ENCODE measurements at places on chromosomes 3 and 15.

- no peak for DNase-seq
Observed at GRCh38 chr15:52290329-52290728, 5.3 kb downstream of the MYO5C start.

DNA sequence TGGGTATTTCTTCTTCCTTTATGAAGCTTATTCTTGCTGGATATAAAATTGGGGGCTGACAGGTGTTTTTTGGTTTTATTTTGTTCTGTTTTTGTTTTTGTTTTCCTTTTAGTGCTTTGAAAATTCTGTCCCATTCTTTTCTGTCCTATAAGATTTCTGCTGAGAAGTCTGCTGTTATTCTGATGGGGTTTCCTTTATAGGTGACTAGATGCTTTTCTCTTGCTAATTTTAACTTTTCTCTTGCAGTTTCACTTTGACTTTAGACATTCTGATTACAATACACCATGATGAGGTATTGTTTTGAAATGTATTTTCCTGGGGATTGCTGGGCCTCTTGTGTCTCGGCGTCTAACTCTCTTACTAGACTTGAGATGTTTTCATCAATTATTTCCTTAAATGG lies 22.8 kb downstream of the TTC14 start:
- DNase-seq: no peak

- no peak for DNase-seq
Observed at GRCh38 chr3:69738315-69738714, 949 bp upstream of the MITF start.

GRCh38 chr3:125032100-125032643 lies 23.6 kb downstream of the HEG1 start:
- DNase-seq: no peak

DNA sequence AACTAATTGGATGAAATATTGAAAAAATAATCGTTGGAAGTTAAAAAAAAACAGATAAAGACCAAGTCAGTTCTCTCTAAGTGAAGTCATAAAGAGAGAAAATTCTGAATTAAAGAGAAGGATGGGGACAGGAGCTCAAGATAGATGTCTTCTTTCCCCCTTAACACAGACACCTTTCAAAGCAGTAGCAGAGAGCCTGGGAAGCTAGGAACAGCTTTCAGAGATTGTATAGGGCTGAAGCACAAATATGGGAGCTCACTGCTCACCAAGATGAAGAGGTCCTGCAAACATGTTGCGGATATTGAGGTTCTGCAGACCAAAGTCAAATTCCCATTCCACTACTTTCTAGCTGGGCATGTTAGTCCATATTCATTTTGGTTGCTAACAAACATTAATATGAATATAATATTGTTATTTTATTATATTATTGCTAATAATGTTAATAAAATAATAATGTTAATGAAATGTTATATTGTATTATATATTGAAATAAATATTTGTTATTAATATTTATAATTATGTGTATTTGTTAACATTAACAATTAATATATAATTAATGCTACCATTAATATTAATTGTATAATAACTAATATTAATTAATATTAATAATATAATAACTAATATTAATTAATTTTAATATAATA lies 319.1 kb downstream of the OXSM start:
- DNase-seq: no peak

- no peak for DNase-seq
Observed at GRCh38 chr3:4846543-4846942, 132.7 kb upstream of the BHLHE40 start.

- no peak for DNase-seq
Observed at GRCh38 chr3:194373028-194373427, 3.5 kb upstream of the LRRC15 start.

- no peak for DNase-seq
Observed at GRCh38 chr3:194397757-194398312, 1.2 kb downstream of the GP5 start.

DNA sequence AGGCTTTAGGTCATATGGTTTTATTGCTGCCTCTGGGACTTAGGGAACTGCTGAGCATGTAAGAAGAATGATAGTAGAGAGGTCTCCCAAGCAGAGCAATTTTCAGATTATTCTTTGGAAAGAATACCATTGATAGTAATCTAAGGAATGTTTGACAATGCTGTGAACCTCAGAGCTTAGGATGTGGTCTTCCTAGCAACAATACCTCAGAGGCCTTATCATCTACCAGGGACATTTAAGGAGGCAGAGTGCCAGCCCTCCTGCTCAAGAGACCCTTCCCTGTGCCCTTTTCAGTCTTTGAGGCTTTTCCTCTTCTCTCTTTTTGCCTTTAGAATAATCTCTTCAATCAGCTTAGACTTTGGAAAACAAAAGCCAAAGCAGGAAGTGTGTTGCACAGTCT lies 272.1 kb downstream of the OXSM start:
- no peak for DNase-seq

DNA sequence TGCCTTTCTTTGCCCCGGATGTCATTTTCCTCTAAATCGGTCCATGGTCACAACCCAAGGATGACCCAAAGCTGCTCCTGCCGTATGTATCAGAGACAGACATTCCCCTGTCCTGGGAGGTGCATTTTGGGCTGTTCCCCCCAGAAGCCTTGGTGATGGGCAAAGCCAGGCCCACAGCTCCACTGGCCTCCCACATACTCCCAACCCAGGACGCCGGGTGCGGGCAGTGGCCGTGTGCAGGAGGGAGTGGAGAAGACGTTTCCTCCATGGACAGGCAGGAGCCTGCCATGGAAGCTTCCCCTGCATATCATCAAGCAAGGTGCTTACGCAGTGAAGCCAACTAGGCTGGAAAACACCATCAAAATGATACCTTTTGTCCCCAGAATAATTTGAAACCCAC lies 175.0 kb downstream of the ATP10A start:
- DNase-seq: no peak

- peak; percentile 10 for DNase-seq
Observed at GRCh38 chr15:74725845-74726773, 781 bp upstream of the CYP1A1 start.

DNA sequence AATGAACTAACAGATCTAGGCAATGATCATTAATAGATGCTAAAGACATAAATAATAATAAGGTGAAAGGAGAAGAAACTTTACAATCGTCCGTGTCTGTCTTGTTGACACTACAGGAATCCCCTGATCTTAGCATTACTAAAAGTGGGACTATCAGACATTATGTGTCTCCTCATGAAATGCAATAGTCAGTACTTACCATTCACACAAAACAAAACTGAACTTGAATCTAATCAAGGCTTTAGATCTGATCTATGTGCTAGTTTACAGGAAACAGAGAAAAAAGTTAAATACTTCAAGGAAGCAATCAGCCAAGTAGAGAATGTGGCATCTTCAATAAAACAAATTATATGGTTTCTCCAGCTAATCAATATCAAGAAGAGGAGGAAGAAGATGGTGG lies 73.7 kb downstream of the PIK3CB start:
- DNase-seq: no peak

DNA sequence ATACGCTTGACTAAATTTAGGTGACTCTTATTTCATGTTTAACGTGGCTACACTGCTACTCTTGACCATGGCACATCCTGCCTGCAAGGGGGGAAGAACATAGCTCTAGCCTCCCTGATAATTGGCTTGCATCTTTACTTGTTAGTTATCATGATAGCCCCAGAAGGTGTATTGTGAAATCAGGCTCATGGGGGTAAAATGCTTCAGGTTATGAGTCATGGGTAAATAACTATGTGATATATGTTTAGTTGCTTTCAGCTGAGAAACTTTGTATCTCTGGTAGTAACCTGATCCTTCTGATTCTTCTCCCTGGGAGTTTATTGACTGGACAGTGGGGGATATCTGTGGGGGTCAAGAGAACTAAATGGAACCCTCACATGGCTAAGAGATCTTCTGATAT lies 660.8 kb upstream of the UBE2E2 start:
- DNase-seq: no peak

GRCh38 chr3:177746337-177746933 lies 549.2 kb upstream of the TBL1XR1 start:
- no peak for DNase-seq

GRCh38 chr15:77654975-77655374 lies 22.3 kb upstream of the LINGO1 start:
- DNase-seq: no peak

GRCh38 chr15:56174649-56175048 lies 69.0 kb downstream of the RFX7 start:
- DNase-seq: no peak

DNA sequence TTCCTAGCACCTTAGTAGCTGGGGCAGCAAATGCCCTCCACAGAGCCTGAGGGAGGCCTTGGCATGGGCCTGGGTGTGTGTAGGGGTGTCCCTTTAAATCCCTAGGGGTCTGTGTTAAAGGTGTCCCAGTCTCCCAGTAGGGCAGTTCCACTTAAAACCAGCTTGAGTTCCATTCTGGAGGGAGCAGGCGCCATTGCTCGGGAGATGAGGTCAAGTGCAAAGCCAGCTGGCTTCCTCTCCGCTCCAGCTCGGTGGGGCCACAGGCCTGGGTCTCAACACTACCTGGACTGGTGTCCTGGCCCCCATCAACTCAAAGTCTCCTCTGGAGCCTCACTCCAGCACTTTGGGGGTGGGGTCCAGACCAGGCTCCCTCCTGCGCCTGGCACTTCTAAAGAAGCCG lies 25.2 kb downstream of the FEM1B start:
- DNase-seq: no peak

DNA sequence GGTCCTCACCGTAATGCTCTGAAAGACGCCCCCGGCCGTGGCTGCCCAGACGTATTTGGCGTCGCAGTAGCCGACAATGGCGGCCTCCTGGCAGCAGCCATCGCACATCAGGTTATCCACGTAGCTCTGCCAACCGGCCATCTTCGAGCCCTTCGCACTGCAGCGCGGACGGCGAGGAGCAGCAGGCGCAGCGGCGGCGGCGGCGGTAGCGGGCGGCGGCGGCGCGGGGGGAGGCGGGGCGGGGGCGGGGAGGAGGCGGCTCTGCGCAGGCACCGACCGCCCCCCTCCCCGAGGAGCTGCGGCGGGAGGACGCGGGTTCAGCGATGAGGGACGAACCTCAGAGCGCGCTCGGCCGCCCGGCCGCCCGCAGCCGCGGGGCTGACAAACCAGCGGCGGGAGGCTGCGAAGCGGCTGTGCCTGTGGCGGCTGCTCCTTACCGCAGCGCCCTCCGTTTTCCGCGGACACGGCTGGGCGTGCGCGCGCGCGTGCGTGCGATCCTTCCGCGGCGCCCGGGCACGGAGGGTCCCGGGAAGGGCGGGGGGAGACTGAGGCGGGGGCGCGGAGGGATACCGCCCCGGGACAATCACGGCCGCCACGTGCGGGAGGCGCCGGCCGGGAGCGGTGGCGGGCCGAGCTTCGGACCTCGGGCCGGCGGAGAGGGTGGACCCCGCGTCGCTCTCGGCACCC lies at the start of gene PFN2:
TSS of gene PFN2 (minus strand) at position 180 of the 687 bp plus-strand sequence. CDS start at position 141, 39 bp downstream.
- DNase-seq: peak; percentile 95

- DNase-seq: no peak
Observed at GRCh38 chr3:136194409-136195257, 1.5 kb downstream of the MSL2 start.

DNA sequence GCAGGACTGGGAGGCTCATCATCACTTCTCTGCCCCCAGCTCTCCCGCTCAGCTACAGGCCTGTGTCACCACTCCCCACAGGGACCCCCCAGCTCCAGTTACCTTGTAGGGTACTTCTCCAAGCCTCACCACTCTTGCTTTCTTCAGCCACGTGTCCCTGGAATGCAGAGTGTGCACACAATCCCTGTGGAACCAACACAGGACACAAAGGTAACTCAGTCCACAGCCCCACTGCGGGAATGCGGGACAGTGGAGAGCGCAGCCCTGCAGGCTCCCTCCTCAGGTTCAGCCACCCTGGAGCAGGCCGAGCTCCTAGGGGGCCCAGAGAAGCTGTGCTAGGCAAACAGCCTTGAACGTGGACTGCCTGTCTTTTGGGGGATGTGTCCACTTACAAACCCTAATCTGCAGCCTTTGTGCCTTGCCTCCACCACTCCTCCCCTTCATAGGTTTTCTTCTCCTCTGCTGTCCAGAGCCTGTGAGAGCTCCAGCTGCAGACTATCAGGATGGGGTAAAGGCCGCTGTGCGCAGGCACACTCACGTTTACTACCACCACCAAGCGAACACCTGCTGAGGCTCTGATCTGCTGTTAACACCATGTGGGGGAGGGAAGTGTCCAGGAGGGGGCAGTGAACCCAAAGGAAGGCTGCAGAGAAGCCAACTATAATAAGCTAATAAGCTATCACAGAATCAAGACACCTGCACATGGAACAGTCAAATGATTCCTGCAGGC lies 26.0 kb downstream of the XPC start:
- no peak for DNase-seq

DNA sequence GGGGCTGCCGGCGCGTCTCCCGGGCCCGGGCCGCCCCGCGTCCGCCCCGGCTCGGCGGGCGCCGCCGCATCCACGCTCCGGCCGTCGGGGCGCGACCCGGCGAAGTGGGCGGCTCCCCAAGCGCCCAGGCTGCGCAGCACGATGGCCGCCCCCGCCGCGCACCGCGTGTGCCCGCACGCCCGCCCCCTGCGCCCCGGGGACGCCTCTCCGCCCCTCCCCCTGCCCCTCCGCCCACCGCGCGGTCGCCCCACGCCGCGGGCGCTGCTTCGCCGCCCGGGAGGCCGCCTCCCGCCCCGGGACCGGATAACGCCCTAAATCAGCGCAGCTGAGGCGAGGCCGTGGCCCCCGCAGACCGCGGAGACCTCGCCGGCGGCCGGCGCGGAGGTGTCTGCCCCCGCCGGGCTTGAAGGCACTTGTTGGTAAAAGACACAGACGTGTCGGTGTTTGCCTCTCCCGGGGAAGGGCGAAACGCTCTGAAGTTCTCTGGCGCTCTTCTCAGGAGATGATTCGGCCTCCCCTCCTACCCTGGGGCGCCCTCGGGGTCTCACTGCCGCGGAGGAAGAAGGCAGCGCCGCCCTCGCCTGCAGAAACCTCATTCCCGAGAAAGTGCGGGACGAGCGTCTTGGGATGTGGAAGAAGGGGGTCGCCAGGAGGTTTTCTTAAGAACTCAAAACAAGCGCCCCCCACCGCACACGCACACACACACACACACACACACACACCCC lies at the start of gene BNC1:
TSS of gene BNC1 (minus strand) at position 106 of the 725 bp plus-strand sequence. CDS start at position 70, 36 bp downstream.
- no peak for DNase-seq

- no peak for DNase-seq
Observed at GRCh38 chr3:127799476-127800222, 22.7 kb downstream of the MGLL start.

GRCh38 chr15:67105065-67105951 lies 39.9 kb downstream of the SMAD3 start:
- DNase-seq: no peak

GRCh38 chr3:129112308-129113052 lies 9.1 kb downstream of the RAB43 start:
- DNase-seq: no peak

- no peak for DNase-seq
Observed at GRCh38 chr3:77102951-77103769, 63.3 kb downstream of the ROBO2 start.

DNA sequence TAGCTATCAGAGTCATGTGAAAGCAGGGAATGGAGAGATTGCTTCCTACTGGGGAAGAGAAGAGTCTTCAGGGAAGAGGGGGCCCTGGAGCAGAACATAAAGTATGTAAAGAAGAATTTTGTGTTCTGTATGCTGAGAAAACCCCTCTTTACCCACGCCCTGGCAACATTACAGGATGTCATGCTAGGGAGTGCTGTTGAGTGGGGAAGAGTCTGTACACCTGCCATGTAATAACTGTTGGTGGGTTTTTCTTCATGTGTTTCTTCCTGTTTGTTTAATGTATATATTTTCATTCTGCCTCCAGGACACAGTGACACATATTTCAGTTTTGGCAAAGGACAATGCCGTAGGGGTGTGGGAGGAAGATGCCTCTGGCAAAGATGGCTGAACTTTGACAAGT lies 122.8 kb upstream of the LPP start:
- no peak for DNase-seq

- DNase-seq: no peak
Observed at GRCh38 chr3:32958509-32958908, 7.1 kb downstream of the CCR4 start.
